Cerebellar nuclear complex (tissue), 1 donor: ENCODE measurements at places on chromosomes 13 and 19.

GRCh38 chr19:9061879-9062278 lies 25.0 kb upstream of the OR1M1 start:
- no peak for DNase-seq

DNA sequence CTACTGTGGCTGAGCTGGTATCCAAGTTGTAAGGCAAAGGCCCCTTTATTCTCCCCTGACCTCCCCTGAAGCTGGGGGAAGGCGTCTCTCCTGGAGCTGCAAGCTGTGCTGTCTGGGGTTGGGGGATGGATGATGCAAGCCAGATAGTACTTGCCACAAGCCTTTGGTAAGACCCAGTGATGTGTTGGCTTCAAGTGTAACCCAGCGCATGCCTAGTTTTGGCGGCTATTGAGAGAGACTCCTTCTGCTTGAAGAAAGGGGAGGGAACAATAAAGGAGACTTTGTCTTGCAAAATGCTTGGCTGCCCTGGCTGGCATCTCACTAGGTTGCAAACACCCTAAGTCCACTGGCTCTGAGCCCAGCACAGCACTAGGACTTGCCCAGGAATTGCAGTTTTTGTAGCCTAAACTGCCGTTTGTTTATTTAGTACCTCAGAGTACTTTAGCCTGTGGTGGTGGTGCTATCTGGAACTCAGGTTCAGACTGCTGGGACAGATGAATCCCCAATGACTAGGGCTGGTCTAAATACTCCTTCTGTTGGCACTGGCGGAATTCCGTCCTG lies 108.2 kb downstream of the TNFSF13B start:
- no peak for DNase-seq

- peak; percentile 96 for DNase-seq
These were observed 12.2 kb downstream of the TPM4 start for GRCh38 chr19:16088351-16089009.

- DNase-seq: no peak
These were observed 941 bp downstream of the MYPOP start for GRCh38 chr19:45901432-45901911.

- DNase-seq: no peak
These were observed 14.5 kb downstream of the RFX2 start for GRCh38 chr19:6095760-6096159.

- DNase-seq: no peak
These were observed 41.8 kb upstream of the PNMA8B start for GRCh38 chr19:46537136-46538097.

GRCh38 chr13:70415136-70415535 lies 306.9 kb upstream of the KLHL1 start:
- no peak for DNase-seq

- no peak for DNase-seq
These were observed 247.9 kb downstream of the MYO16 start for GRCh38 chr13:108877300-108877699.

GRCh38 chr19:33309826-33310225 lies 7.5 kb upstream of the CEBPA start:
- DNase-seq: no peak

GRCh38 chr13:42769650-42770049 lies 11.7 kb upstream of the FAM216B start:
- DNase-seq: no peak

DNA sequence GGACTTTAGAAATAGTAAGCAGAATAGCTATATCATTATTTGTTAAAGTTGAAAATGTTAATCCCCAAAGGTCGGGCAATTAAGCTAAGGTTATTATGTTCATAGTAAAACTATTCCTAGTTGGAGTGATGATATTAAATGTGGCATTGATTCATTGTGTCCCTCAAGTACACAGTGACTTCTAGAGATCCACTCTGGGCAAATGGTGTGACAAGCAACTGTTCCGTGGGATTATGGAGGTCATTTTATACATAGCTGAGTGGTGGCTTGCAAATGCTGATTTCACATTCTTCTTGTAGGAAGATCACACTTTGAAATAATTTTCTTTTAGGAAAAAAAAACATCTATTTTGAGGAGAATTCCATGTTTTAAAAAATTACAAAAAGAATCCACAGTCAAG lies 317.8 kb downstream of the ATP8A2 start:
- no peak for DNase-seq

DNA sequence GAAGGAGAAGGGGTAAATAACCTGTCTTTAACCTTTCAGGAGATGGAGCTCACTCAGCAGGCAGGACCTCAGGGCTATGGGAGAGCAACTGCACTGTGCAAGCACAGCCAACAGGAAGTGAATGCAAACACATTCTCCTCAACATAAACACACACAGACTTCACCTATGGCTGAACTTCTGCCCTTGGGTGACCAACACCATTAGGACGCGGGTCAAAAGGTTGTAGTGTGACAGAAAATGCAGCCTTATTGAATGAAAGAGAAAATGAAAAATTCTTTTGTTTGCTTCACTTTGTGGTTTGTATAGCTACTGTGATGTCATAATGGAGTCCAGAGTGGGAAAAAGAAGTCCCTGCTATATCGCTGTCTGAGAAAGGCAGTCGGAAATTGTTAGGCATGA lies 323.0 kb downstream of the NDFIP2 start:
- no peak for DNase-seq

GRCh38 chr19:50290011-50290410 lies 39.2 kb downstream of the KCNC3 start:
- no peak for DNase-seq

DNA sequence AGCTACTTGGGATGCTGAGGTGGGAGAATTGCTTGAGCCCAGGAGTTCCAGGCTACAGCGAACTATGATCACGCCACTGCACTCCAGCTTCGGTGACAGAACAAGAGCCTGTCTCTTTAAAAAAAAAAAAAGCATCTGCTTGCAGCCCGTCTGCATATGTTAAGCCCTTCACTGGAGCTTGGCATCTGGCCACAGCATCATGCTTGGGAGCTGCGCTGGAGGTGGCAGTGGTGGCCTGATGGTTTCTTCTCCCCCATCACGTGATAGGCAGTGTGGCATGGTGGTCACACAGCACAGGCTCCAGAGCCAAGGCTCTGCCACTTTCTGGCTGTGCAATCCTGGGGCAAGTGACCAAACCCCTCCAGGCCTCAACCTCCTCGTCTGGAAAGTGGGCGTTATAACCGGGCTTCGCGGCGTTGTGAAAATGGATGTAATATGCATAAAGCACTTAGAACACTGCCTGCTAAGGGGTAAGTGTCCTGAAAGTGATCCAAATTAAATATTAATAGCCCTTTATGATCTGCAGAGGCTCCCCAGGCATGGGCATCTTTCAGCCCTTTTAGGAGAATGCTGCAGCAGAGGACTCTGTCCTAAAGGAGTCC lies 24.4 kb downstream of the MARK4 start:
- DNase-seq: no peak

DNA sequence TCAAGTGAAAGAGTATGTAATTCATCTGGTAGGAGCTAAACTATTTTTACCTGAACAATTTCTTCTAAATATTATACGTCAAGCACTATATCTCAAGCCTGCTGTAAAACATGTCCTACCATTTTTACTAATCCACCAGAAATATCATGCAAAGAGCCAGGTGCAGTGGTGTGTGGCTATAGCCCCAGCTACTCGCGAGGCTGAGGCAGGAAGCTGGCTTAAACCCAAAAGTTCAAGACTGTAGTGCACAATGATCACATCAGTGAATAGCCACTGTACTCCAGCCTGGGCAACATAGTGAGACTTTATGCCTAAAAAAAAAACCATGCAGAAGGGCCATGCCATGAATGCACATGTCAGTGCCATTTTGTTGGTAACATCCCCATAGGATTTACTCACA lies 20.7 kb upstream of the CLN5 start:
- DNase-seq: peak; percentile 14

DNA sequence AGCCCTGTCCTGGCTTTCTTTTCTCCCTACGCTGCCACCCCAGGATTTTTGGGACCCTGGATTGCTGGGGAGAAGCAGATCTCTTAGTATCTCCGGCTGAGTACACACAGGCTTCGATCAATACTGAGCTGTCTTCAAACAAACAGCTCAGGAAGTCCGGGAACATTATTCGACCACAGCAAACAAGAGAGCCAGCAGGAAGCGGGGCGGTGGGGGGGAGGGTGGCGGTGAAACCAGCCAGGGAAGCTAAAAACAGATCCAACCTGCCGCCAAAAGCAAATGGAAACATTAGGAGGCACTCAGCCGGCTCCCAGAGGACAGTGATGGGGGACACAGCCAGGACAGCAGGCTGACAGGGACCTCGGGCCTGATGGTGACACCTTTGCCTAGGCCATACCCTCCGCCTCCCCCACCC lies 12.2 kb upstream of the BCAM start:
- no peak for DNase-seq

DNA sequence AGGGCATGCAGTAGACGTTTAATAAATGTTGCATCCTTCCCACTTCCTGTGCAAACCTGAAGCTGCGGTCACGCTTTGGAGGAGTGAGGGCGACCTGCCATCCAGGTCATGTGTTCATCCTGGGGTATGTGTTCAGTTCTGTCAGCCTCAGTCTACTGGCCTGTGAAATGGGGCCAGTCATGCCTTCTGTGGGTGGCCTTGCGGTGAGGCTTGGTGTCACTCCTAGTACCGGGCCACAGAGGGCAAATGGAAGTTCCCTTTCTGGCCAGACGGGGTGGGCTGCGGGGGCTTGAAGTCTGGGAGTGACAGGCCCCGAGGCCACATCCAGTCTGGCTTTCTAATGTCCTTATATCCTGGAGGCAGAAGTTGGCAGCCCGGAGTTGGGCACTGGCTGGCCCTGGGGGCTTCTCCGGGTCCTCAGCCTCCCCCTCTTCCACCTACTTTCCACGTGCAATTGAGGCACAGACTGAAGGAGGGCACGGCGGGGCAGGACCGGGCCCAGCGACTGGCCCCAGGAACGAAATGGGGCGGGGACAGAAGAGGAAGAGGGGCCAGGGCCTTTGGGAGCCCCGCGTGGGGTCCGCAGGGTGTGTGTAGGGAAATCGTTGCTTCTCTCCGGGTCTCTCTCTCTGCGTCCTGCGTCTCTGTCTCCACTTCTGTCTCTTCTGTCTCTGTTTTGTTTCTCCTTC lies 11.1 kb downstream of the PDE4A start:
- no peak for DNase-seq
